Gastrocnemius medialis (tissue), 4 donors: ENCODE measurements at places on chromosomes 12 and 14.

DNA sequence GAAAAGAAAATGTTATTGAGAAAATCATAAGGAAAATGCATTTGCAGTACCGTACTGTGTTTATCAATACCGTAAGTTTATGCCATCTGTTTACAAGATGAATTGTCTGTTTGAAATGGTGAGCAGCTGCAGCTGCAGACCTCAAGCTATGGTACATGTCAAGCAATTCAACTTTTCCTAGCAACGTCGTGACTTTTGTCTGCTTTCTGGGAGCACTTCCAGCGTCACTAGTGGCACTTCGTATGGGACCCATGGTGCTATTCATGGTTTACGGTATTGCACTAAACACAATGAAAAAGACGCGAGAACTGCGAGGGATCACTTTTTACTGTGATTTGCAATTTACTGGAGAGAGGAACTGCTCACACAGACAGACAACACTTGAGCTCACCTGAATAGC lies 160.8 kb downstream of the UNC79 start:
- no peak for DNase-seq

- DNase-seq = peak; percentile 57
These were observed at the start of gene GLIPR1 for GRCh38 chr12:75480469-75480949. GLIPR1 (plus strand) TSS chr12:75480755; CDS start chr12:75480881, 126 bp downstream.

DNA sequence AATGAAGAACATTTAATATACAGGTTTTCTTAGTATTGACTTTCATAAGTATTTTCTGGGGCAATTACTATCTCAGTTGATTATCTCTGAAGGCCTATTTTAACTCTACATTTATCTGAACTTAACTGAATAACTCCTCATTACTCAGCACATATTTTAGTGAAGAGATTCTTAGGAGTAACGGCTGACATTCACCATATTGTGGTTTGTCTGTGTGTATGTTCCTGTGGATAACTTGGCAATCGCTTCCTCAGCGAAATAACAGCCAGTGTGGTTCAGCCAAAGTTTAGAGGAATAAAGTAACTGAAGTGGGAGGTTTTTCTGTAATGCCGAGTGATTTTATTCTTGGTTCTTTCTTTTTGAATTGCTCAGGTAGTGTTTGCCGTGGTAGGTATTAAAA lies 168.0 kb downstream of the RAD51B start:
- no peak for DNase-seq

DNA sequence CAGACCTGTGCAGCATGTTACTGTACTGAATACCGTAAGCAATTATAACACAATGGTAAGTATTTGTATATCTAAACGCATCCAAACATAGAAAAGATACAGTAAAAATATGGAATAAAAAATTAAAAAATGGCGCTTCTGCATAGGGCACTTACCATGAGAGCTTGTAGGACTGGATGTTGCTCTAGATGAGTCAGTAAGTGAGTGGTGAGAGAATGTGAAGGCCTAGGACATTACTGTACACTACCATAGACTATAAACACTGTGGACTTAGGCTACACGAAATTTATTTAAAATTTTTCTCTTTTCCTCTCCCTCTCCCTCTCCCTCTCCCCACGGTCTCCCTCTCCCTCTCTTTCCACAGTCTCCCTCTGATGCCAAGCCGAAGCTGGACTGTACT lies 194.5 kb upstream of the CDKN3 start:
- no peak for DNase-seq

- no peak for DNase-seq
These were observed 72.8 kb upstream of the NPAS3 start for GRCh38 chr14:32865827-32866376.

DNA sequence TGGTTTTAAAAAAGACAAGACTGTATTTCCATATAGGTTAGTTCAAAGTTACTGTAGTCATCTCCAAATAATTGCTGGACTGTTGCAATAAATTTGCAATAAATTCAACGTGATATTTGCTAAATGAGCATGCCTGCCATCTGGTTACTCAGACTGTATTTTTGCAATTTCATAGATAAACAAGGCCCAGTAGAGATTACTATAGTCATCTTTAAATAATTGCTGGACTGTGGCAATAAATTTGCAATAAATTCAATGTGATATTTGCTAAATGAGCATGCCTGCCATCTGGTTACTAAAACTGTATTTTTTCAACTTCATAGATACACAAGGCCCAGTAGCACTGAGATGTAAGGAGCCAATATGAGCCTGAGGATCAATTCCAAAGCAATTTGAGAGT lies 5.6 kb downstream of the NTN4 start:
- no peak for DNase-seq

DNA sequence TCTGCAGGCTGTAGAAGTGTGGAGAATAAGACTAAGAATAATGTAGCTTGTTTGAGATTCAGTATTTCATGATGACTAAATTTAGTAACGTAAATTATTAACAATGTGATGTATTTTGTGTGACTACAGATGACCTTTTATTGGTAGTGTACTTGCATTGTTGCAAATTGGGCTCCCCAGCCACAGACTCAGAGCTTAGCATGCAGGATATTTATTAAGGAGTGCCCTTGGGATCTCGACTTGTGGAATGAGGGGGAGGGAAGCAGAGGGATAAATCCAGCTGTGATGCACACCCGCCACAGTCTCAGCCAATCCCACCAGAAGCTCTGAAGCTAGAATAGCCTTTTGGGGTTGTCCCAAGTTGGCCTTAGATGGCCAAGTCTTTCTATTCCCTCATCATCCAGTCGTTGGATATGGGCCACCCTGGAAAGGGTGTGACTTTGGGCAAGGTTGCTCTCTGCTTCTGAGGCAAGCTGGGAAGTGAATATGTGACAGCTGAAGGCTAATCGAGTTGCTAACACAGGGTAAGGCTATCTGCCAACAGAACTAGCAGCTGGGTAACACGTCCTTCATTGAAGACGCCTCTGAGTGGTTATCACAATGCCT lies 42.1 kb upstream of the USP44 start:
- DNase-seq = no peak

DNA sequence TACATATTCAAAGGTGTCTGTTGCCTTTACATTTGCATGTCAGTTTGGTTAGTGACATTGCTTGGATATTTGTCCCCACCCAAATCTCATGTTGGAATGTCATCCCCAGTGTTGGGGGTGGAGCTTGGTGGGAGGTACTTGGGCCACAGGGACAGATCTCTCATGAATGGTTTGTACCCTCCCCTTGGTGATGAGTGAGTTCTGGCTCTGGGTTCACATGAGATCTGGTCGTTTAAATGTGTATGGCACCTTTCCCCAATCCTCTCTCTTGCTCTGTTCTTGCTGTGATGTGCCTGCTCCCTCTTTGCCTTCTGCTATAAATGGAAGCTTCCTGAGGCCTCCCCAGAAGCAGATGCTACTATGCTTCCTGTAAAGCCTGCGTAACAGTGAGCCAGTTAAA lies 207.9 kb upstream of the DIO3 start:
- DNase-seq = no peak

DNA sequence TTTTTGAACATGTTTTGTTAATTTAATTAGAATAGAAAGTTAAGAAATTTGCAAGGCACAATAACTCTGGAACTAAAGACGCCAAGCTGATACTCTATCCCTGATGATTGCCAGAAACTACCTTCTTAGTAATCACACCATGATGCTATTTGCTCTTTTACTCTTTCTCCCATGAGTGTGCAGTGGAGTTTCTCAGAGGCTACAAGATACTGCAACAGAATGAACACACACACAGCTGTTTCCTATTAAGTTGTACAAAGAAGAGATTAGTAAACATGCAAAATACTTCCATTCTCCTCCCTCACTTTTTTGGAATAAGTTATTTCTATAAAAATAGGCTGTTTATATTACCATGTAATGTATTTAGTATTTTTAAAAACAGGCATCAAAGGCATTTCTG lies 1367.5 kb downstream of the AACS start:
- DNase-seq = no peak

GRCh38 chr12:47356129-47356700 lies 276.5 kb upstream of the AMIGO2 start:
- DNase-seq = no peak

DNA sequence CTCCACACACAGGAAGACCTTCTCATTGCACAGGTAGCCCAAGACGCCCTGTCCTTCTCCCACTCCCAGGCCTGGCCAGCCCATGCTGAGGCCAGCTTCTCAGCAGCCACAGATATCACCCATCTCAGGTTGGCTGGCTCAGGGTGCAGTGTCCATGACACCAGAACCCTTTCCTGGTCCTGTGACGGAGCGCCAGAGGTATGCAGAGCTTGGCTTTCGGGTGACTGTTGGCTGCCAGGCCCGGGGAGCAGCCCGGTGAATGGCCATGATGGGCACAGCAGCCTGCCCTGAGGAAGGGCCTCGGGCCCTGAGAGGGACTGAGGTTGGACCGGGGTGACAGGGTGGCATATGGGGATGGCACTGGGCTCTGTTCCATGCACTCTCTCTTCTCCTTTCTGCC lies 173.4 kb downstream of the TSPAN9 start:
- peak; percentile 97 for DNase-seq

- no peak for DNase-seq
These were observed 19.8 kb upstream of the KCNH3 start for GRCh38 chr12:49518914-49519573.

DNA sequence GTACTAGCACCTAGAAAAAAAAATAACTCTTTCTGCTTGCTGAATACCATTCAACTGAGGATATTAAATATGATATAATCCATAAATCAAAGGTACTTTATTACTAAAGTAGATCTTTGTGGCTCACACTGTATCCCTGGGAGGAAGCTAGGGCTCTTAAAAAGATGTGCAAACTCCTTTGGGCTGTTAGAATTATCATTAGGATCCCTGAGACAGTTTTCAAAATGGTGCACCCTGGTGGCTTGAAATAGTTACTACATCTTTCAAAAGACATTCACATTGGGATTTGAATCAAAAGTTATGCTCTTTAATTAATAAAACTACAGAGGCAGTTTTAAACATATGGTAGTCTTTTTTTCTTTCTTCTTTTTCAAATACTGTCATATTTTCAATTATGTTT lies 228.5 kb upstream of the G2E3 start:
- no peak for DNase-seq

- no peak for DNase-seq
These were observed 112.5 kb downstream of the FOXN3 start for GRCh38 chr14:89304561-89304960.

- no peak for DNase-seq
These were observed 182.5 kb upstream of the RASSF8 start for GRCh38 chr12:25775968-25776367.

GRCh38 chr14:71764701-71765382 lies 167.4 kb upstream of the RGS6 start:
- DNase-seq = no peak

DNA sequence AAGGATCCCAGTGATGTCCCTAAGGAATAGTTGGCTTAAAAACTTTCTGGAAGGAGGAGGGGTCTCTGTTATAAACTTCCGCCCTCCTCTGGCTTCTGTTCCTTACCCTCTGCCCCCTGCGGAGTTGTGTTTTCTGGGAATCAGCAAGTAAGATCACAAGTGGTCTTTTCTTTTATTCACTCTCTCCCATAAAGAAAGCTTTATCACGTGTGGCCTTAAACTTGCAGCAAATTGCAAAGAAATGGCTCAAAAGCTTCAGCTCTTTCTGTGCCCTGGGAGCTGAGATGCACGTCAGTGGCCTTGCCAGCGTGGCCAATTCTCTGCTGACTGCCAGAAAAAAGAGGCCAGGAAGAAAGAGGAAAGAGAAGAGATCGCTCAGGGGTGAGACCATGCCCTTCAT lies at the start of gene SLCO1C1:
SLCO1C1 (plus strand) TSS at position 101 of the 400 bp plus-strand sequence. CDS start 4,245 bp downstream, outside the sequence.
- DNase-seq = no peak

- no peak for DNase-seq
These were observed 4.3 kb upstream of the FBRSL1 start for GRCh38 chr12:132485619-132486018.

DNA sequence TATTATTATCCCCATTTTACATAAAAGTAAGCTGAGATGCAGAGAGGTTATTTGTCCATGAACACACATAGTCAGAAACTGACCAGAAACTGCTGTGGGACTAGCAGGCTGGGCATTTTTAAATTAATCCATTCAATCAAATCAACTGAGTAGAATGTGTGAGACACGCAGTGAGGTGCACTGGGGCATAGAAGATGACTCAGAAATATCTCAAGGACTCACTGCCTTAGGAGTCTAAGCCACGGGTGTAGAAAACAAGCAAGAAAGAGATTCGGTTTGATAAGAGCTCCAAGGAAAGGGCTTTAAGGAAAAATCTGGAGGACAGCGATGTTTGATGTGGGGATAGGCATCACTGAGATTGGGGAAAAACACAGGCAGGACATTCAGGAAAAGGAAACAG lies 127.8 kb downstream of the ANO2 start:
- no peak for DNase-seq

DNA sequence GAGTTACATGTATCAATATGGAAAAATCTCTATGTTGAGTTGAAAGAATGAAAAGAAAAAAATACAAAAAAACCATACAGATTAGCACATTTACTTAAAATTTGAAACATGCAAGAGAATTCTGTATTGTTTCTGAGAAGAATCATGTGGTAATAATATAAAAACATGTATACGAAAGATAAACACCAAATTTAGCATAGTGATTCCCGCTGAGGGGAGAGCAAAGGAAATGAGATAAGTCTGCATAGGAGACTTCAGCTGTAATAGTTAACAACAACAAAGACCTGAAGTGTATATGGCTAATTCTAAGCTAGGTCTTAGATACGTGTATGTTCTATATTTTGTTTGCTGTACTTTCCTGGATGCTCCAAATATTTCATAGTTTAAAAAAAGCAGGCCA lies 46.5 kb downstream of the FNTB start:
- DNase-seq = no peak

GRCh38 chr14:89640141-89640540 lies 223.1 kb upstream of the FOXN3 start:
- no peak for DNase-seq

GRCh38 chr14:74907744-74908143 lies 15.3 kb downstream of the RPS6KL1 start:
- DNase-seq = no peak
